ENCODE measurements at places on chromosomes 2 and 18.

DNA sequence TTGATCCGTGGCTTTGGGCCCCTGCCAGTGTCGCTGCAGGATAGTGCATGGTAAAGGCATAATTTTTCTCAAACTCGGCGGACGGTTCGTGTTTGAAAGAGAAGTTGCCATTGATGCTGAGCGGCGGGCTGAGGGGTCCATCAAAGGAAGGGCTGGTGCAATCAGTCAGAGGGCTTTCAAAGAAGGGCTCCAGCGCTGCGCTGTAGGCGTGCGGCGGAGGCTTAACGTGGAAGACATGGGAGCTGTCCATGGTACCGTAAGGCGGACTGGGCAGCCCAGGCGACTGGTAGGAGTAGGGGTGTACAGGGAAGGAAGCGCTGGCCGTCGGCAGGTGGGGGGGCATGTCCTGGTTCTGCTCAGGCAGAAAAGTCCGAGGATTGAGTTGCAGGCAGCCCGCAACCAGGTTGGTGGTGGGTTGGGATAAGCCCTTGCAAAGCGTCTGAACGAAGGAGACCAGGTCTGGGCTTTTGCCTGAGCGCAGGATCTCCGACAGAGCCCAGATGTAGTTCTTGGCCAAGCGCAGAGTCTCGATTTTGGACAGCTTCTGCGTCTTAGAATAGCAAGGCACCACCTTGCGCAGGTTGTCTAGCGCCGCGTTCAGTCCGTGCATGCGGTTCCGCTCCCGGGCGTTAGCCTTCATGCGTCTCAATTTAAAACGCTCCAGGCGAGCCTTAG, 2.3 kb downstream of the NEUROD1 start:
- H3K4me1 ChIP-seq: peaks cover 27% of the 10 kb centered on the region
- H3K27ac ChIP-seq: no peak overlapping the region
- peaks cover 11% of the 10 kb centered on the region for H3K36me3 ChIP-seq
- no peak overlapping the region for H3K4me3 ChIP-seq
- H3K27me3 ChIP-seq: peaks cover 80% of the 10 kb centered on the region

GRCh38 chr2:234550511-234551107, 53.7 kb upstream of the ARL4C start:
- H3K27me3 ChIP-seq: peaks cover 32% of the 10 kb centered on the region
- no peak overlapping the region for H3K27ac ChIP-seq
- no peaks in the 10 kb centered on the region for H3K36me3 ChIP-seq
- DNase-seq: peak; percentile 36

- peaks cover 2% of the 10 kb centered on the region for H3K4me1 ChIP-seq
- no peaks in the 10 kb centered on the region for H3K36me3 ChIP-seq
- no peak for DNase-seq
- no peak overlapping the region for H3K27ac ChIP-seq
Measured at GRCh38 chr2:95390272-95390880, 12.1 kb upstream of the FAHD2A start.

DNA sequence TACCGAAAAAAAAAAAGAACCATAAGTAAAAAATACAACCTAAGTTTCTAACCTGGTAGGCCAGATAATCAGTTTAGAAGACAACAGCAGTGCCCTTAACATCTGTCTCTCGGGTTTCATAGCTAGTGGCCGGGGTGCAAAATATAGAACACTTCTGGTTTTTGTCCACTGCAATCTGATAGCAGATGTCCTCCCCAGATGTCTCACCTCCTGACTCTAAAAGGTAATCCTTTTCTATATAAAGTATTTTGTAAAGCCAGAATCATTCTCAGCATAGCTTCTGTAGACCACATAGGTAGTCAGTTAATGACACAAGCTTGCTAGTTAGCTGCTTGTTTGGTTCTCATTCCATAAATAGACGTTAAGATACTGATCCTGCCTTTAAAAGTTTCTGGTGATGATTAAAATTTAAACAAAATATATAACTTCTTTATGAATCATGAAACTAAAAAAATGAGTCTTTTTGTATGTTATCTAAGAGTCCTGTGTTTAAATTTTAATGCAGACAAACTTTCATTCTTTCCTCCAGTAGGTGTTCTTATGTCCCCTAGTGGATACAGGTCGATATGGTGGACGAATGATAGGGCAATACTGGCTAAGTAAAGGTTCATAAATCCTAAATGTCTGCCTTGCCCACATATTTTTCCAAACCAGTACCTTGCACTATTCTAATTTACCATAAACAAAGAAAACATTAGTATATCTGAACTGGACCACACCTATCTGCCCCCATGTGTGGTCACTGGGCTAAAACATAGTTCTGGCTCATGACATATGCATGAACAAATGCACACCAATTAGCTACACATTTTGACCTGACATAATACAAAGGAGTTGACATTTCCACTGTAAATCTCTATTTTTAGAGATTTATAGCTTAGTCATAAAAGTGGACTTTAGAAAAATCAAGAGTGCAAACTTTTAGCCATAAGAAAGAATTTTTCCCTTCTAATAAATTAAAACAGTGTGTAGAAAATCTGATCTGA, 171.0 kb downstream of the SRBD1 start:
- no peak overlapping the region for H3K4me3 ChIP-seq
- H3K27ac ChIP-seq: no peak overlapping the region

GRCh38 chr2:146916914-146917313, 927.9 kb upstream of the ACVR2A start:
- no peaks in the 10 kb centered on the region for H3K27me3 ChIP-seq
- H3K36me3 ChIP-seq: no peaks in the 10 kb centered on the region
- no peak overlapping the region for H3K4me3 ChIP-seq
- H3K4me1 ChIP-seq: no peaks in the 10 kb centered on the region
- no peak overlapping the region for H3K27ac ChIP-seq
- no peak for DNase-seq

GRCh38 chr2:156918410-156918809, 339.1 kb upstream of the GALNT5 start:
- DNase-seq: no peak
- no peaks in the 10 kb centered on the region for H3K4me1 ChIP-seq
- no peak overlapping the region for H3K27ac ChIP-seq

GRCh38 chr2:1976112-1976511, 231.8 kb upstream of the PXDN start:
- no peak overlapping the region for H3K27ac ChIP-seq
- no peaks in the 10 kb centered on the region for H3K27me3 ChIP-seq
- DNase-seq: no peak
- H3K4me3 ChIP-seq: no peak overlapping the region

DNA sequence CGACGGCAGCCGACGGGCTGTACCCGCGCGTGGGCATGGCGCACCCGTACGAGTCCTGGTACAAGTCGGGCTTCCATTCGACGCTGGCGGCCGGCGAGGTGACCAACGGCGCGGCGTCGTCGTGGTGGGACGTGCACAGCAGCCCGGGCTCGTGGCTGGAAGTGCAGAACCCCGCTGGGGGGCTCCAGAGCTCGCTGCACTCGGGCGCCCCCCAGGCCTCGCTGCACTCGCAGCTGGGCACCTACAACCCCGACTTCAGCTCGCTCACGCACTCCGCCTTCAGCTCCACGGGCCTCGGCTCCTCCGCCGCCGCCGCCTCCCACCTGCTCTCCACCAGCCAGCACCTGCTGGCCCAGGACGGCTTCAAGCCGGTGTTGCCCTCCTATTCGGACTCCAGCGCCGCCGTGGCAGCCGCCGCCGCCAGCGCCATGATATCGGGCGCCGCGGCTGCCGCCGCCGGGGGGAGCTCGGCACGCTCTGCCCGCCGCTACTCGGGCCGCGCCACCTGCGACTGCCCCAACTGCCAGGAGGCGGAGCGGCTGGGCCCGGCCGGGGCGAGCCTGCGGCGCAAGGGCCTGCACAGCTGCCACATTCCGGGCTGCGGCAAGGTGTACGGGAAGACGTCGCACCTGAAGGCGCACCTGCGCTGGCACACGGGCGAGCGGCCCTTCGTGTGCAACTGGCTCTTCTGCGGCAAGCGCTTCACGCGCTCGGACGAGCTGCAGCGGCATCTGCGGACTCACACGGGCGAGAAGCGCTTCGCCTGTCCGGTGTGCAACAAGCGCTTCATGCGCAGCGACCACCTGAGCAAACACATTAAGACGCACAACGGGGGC, 2.0 kb downstream of the SP9 start:
- peak overlapping the region; percentile 17 for H3K4me3 ChIP-seq
- no peak for DNase-seq
- H3K27me3 ChIP-seq: peaks cover 62% of the 10 kb centered on the region
- H3K27ac ChIP-seq: no peak overlapping the region
- peaks cover 32% of the 10 kb centered on the region for H3K4me1 ChIP-seq
- no peaks in the 10 kb centered on the region for H3K36me3 ChIP-seq

GRCh38 chr2:189515264-189515663, 65.3 kb downstream of the SLC40A1 start:
- no peak for DNase-seq
- peaks cover 11% of the 10 kb centered on the region for H3K27me3 ChIP-seq
- H3K27ac ChIP-seq: no peak overlapping the region
- H3K4me3 ChIP-seq: no peak overlapping the region
- H3K36me3 ChIP-seq: no peaks in the 10 kb centered on the region

DNA sequence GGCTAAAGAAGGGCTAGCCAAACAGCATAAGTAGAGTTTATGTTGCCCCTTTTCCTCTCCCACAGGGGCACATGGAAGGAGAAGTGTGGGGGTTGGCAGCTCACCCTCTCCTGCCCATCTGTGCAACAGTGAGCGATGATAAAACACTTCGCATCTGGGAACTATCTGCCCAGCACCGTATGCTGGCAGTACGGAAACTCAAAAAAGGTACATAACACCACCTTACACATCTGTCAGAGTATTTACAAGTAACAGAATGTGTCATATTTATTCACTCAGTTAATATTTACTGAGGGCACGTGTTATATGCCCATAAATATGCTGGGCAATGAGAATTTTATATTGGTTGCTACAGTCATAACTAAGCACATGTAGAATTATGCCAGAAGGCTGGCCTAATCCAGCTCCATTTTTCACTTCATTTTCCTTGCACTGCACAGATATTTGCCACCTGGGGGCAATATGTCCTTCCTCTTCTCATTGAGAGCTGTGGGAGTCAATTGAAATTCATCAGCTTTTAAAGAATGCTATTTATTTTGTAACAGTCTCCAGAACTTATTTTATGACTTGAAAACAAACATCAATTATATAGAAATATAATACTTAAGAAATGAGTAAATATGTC, 150.6 kb downstream of the RTN4 start:
- no peaks in the 10 kb centered on the region for H3K36me3 ChIP-seq
- no peaks in the 10 kb centered on the region for H3K27me3 ChIP-seq
- no peak for DNase-seq
- H3K27ac ChIP-seq: no peak overlapping the region
- H3K4me3 ChIP-seq: no peak overlapping the region
- H3K4me1 ChIP-seq: peaks cover 18% of the 10 kb centered on the region

GRCh38 chr2:102848366-102848839, 86.6 kb downstream of the TMEM182 start:
- no peak overlapping the region for H3K4me3 ChIP-seq
- no peak for DNase-seq

DNA sequence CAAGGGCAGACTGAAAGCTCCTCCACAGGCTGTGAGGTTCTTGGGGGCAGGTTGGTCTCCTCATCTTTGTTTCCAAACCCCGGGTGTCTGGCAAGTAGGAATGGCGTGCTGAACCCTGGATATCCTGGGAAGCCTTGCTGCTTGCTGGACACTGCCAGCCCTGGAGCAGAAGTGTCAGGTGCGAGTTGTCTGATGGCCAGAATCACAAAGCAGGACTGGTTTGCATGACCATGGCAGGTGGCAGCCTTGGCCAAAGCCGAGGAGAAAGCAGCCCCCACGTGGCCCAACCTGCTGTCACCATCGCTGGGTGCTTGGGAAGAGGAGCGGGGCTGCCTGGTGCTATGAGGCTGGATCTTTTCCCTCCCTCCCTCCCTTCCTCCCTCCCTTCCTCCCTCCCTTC, 309.5 kb upstream of the HS6ST1 start:
- no peak for DNase-seq
- H3K4me1 ChIP-seq: peaks cover 17% of the 10 kb centered on the region
- no peak overlapping the region for H3K4me3 ChIP-seq
- H3K36me3 ChIP-seq: no peaks in the 10 kb centered on the region
- H3K27ac ChIP-seq: no peak overlapping the region

- no peak overlapping the region for H3K4me3 ChIP-seq
- DNase-seq: no peak
- H3K27me3 ChIP-seq: no peaks in the 10 kb centered on the region
Measured at GRCh38 chr2:112108178-112108832, 29.9 kb upstream of the FBLN7 start.

DNA sequence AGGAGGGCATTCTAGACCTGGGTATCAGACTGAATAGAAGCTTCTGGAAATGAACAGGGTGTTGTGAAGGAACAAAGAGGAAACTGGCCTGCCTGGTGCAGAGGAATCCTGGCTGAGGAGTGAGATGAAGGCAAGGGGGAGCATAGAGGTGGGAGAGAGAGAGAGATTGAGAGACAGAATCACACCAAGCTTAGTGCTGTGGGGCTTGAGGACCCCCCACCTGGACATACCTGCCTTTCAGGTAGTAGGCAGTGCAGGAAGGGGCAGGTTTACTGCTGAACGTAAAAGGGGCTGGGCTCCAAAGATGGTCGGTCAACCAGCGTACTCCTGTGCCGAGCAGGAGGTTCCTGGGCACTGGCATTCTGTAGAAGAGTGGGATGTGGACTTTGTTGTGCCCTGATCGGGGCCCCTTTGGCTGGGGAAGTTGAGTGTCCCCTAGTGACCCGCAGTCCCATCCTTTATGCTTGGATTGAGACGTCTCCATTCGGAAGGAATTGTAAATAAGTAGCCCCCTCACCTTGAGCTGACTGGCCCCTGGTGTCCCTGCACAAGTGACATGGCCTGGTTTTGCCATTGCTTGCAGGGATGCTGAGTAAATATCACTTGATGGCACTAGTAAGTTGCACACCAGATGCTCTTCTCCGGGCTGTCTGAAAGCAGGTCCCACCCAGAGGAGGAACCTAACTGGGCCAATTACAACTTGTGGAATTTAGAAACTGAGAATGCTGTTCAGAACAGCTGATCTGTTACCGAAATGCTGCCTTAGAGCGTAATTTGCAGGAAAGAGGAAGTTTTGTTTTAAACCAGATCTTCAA, 1.4 kb downstream of the UBE2F start:
- peaks cover 42% of the 10 kb centered on the region for H3K36me3 ChIP-seq
- H3K4me1 ChIP-seq: peaks cover 39% of the 10 kb centered on the region
- peak overlapping the region; percentile 78 for H3K27ac ChIP-seq
- DNase-seq: peak; percentile 59

GRCh38 chr18:31261792-31262582, 56.0 kb upstream of the DSG1 start:
- no peaks in the 10 kb centered on the region for H3K27me3 ChIP-seq
- H3K27ac ChIP-seq: no peak overlapping the region
- H3K4me1 ChIP-seq: no peaks in the 10 kb centered on the region
